Suppressor macrophage (primary cell): ENCODE measurements at places on chromosomes 11 and 22.

- DNase-seq: no peak
Measured at GRCh38 chr11:79536155-79536917, 95.5 kb upstream of the TENM4 start.

- no peak for DNase-seq
Measured at GRCh38 chr11:42175203-42175602, 715.8 kb upstream of the LRRC4C start.

DNA sequence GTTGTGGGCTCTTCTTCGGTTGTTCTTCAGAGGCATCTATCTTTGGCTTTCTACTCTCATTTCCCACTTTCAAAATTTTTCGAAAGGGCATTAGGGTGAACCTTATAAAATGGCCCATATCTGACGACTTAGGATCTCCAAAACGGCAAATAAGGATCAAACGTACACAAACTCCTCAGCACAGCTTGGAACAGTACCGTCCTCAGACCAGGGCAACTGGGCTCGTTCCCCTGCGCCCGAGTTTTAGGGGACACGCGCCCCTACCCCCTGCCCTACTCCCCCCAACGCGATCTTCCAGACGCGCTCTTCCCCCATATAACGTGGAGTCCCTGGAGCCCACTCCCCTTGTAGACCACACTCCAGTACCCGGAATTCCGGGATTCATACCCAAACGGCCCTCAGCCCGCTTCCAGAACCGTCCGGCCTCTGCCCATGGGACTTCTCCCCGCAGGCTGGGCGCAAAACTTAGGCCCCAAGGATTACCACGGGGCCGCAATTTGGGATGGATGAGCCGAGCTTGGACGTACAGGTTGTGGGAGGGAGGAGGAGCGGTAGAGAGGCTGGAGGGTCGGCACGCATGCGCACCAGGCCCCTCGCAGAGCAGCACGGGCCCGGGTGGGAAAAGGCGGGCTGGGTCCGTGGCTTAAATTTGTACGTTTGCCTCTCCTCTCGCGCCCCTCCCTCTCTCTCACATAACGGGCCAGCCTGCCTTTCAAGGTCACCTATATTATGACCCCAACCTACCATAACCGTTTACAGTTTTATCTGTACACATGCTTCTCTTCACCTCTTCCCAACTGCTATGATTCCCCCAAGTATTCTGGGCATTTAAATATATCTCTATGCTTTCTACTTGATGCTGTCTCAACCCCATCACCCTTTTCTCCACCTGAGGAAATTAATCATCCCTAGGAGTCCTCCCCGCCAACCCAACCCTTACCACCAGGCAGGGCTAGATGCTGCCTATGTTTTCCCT lies 3.4 kb downstream of the CCDC89 start:
- peak; percentile 53 for DNase-seq

- DNase-seq: no peak
Measured at GRCh38 chr22:24727218-24727851, 47.2 kb downstream of the PIWIL3 start.

- DNase-seq: no peak
Measured at GRCh38 chr11:9367551-9367950, 16.9 kb upstream of the IPO7 start.

DNA sequence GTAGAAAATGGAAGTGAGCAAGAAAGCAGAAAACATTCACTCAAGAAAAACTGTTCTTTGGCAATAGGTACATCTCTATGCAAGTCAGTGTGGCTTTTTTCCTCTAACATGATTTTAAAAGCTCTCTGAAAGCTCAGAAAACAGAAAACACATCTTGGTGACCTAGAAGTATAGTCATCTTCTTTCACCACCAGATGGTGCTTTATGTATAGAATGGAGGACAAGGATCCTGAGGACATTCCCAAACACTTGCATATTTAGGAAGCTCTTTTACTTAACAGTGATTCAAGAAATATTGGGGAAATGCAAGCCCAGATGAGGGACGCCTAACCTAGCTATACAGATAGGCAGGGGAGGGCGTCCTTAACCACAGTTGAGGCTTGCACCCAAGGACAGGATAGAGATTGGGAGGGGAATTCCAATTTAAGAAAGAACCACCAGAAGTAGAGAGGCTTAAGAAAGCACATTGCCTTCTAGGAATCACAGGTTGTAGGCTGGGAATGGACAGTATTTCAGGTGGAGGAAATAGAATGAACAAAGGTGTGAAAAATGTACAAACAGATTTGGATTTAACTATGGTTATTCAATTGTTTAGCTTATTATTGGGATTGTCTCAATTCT lies 13.8 kb upstream of the CCDC81 start:
- DNase-seq: no peak

DNA sequence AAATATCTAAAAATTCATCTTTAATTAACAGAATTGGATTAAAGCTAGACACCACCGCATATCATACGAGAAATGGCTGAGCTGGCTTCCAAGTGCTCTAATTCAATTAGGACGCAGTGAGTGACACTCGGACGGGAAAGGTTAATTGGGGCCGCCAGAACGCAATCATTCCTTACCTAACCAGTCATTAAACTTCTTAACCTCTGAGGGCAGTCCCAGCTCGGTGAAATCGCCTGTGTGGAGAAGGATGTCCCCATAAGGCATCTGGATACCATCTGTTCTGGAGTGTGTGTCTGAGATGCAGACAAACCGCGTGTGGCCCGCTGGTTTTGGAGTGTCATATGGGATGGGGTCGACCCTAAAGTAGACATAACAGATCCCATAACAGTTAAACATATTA lies 50.3 kb downstream of the MPPED2 start:
- no peak for DNase-seq

GRCh38 chr11:69637198-69637940 lies 3.6 kb upstream of the CCND1 start:
- no peak for DNase-seq

- peak; percentile 26 for DNase-seq
Measured at GRCh38 chr11:23112987-23113886, 253.0 kb upstream of the CCDC179 start.

GRCh38 chr11:122754553-122755322 lies 83.6 kb upstream of the CRTAM start:
- peak; percentile 66 for DNase-seq

GRCh38 chr11:67280788-67281551 lies 8.1 kb upstream of the ANKRD13D start:
- DNase-seq: no peak

- no peak for DNase-seq
Measured at GRCh38 chr11:114928260-114928870, 250.0 kb downstream of the NXPE2 start.

DNA sequence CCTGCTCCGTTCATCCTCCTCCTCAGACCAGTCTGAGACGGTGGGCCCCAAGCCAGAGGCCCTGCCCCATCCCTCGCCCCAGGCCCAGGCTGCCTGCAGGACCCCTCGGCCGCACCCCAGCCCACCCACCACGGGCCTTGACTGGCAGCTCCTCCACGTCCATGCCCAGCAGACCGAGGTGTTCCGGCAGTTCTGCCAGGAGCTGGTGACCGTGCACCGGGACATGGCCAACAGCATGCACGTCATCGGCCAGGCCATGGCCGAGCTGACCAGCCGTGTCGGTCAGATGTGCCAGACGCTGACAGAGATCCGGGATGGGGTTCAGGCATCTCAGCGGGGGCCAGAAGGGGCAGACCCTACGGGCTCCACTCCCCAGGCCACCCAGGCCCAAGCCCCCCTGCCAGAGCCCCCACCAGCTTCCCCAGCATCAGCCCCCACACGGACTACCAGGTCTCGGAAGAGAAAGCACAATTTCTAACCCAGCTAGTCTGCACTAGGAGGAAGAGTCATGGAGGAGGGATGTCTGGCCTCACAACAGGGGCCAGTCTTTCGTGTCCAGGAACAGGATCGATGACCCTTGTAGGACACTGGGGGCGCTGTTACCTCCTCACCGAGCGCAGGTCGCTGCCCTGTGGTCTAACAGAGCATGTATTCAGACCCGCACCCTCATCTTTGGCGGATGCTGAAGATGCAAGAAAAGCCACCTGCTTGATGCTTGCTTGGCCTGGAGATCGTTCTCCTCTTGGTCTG lies 66.3 kb downstream of the PRDM11 start:
- DNase-seq: no peak

DNA sequence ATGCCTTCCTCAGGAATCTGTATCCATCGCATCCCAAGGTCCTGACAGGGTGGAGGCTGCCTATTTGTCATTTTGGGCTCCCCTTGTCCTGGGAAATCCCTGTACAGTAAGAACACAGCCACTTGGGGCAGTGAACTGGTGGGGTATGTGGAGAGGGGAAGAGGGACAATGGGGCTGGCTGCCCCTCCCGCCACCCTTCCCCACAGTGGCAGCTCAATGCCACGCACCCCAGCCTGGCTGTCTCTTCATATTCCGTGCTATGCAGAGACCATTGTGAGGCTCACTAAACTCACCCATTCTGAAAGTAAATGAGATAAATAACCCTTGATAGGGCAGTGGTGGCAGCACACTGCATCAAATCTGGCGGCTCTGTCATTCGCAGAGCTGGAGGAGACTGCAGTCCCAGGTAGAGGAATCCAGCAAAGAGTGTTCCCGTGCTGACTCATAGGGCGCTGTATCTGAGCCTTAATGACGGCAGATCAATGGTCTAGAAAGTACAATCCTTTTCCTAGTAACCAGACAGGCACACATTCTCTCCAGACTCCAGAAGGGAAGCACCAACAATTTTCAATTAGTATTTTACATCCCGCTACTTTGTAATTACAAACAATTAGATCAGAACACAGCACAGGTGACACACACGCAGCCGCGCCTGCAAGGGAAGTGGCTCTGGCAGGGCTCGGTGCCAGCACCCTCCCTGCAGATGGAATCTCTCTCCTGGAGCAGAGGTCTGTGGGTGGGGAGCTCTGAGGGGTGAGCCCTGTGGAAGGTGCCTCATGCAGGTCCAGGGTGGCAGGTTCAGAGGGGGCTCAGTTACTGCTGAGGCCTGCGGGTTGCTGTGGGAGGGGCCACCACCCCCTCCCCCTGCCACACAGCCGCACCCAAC lies 167.9 kb upstream of the B3GAT1 start:
- no peak for DNase-seq

- DNase-seq: peak; percentile 51
Measured at GRCh38 chr11:86978756-86979608, 23.8 kb upstream of the FZD4 start.

DNA sequence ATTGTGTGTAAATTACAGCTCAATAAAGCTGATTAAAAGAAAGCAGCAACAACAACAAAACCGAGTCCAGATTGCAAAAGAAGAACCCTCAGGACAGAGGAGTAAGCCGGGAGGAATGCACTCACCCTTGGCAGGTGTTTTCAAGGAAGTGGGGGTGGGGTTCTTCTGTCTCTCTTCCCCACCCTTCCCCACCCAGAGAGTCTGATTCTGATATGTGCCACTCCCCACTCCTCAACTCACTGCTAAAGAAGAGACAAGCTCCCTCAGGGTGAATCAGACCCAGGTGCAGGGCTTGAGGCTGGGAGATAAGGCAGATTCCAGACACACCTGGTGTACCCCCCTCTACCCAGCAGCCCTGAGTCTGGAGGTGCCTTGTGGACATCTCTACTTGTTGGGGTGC lies 38.4 kb upstream of the PHF21A start:
- DNase-seq: no peak

DNA sequence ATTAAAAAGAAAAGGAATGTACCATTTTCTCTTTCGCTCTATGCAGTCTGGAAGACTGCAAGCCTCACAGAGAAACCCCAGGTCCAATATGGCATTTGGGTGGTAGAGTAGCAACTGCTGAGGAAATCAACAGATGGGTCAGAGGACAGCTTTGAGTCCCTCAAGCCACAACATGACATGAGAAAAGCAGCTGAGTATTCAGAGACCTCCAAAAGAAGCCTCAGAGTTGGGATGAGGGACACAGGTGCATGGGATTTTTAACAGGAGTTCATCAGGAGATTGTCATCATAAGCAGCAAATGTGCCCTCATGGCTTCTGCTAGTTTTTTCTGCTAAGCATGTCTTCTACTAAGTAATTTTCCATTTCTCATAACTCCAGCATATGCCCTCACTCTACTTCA lies 111.6 kb downstream of the BLID start:
- DNase-seq: no peak

DNA sequence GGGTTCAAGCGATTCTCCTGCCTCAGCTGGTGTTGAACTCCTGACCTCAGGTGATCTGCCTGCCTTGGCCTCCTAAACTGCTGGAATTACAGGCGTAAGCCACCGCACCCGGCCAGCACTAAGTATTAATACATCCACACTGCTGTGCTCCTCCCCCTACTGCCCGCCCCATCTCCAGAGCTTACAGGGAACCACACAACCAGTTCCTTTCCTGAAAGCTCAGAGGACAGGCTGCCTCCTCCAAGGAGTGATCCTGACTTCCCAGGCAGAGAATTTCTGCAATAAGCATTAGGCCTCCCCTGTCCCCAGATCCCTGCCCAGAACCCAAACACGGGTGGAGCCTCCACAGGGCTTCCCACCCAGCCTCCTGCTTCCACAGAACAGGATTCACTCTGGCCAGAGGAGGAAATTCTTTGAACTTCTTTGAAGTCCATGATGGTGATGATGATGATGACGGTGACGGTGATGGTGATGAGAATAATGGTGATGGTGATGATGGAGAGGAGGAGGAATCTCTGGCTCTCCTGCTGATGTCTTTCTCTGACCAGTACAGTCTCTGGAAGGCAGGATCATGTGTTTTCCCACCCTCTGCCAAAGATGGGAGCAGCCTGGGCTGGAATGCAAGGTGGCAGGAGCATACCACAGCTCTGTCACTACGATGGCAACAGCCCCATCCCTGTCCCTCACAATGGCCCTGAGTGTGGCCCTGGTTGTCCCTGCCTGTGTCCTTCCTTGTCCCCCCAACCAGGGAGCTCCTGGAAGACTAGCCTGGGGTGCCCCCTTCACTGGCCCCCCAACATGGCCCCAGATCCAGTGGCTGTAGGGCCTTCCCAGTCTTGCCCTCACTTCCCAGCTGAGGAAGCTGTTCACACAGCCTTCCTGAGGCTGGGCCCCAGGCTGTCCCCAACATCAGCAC lies 33.5 kb upstream of the CSNK1E start:
- DNase-seq: no peak

DNA sequence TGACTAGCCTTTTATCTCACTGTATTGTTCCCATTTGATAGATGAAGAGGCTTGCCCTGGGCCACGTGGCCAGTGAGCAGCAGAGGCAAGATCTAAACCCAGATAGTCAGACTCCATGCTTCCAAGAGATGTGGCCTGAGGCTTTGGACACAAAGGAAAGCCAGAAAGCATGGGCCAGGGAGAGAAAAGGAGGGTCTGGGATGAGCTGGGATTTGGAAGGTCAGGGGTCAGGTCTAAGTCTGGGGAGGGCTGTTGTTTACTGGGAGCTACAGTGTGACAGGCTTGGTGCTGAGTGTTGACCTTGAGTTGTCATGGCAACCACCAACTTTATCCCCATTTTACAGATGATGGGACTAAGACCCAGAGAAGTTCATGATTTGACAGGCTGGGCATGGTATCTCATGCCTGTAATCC lies 2.1 kb downstream of the SLC35E4 start:
- DNase-seq: no peak

- no peak for DNase-seq
Measured at GRCh38 chr11:78914503-78914902, 339.8 kb upstream of the NARS2 start.

- DNase-seq: peak; percentile 93
Measured at GRCh38 chr22:29306835-29307595, 565 bp downstream of the GAS2L1 start.

- no peak for DNase-seq
Measured at GRCh38 chr22:48895831-48896765, 931.6 kb downstream of the BRD1 start.
